ENCODE measurements at places on chromosomes 2 and 18.

GRCh38 chr2:150211164-150211631, 276.3 kb downstream of the RND3 start:
- no peak for DNase-seq

DNA sequence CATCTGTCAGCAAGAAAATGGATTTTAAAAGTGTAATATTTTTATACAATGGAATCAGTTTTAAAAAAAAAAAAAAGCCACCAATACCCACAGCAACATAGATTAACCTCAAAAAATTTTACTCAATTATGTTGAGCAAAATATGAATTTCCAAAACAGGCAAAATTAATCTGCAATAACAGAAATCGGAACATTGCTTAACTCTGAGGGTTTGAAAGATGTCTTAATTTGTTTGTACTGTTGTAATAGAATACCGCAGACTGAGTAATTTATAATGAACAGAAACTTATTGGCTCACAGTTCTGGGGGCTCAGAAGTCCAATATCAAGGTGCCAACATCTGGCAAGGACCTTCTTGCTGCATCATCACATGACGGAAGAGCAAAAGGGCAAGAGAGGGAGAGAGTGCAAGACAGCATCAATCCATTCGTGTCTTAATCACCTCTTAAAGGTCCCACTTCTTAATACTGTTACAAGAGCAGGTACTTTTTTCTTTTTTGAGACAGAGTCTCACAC, 31.8 kb upstream of the TNFAIP6 start:
- no peak for DNase-seq

GRCh38 chr2:61784643-61785042, 69.2 kb downstream of the FAM161A start:
- DNase-seq, result no peak

- no peak for DNase-seq
Observed at GRCh38 chr2:17199741-17200140, 318.5 kb downstream of the RAD51AP2 start.

DNA sequence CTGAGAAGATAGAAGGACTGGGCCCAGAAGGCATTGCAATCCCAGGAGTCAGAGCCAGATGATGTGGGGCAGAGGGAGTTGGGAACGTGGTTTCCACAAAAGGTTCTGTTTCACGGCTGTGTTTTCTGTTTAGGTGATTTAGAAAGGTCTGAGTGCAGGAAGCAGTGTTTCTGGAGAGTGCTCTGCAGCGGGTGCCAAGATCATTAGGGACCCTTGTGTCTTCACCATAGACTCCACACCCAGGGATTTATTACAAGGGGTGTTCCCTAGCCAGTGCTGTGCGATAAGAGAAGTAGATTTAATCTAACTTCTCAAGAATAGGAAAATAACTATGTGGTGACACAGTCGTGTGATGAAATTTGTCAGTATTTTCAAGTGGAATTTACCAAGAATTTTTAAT, 221.1 kb upstream of the TPO start:
- no peak for DNase-seq

DNA sequence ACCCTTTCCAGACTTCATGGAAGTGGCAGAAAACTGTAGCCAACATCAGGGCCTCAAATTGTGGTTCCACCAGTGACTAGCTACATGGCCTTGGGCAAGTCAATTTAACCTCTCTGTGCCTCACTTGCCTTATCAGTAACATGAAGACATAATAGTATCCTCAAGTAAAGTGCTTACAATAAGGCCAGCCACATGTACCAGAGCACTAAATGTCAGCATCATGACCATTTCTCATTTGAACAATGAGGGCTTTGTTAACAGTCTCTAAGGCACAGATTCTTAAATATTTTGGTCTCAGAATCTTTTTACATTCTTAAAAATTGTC, 5.8 kb upstream of the KCMF1 start:
- no peak for DNase-seq

- no peak for DNase-seq
Observed at GRCh38 chr2:16125614-16126516, 185.5 kb downstream of the MYCN start.
